T-cell (primary cell): ENCODE measurements at places on chromosomes 3 and 15.

DNA sequence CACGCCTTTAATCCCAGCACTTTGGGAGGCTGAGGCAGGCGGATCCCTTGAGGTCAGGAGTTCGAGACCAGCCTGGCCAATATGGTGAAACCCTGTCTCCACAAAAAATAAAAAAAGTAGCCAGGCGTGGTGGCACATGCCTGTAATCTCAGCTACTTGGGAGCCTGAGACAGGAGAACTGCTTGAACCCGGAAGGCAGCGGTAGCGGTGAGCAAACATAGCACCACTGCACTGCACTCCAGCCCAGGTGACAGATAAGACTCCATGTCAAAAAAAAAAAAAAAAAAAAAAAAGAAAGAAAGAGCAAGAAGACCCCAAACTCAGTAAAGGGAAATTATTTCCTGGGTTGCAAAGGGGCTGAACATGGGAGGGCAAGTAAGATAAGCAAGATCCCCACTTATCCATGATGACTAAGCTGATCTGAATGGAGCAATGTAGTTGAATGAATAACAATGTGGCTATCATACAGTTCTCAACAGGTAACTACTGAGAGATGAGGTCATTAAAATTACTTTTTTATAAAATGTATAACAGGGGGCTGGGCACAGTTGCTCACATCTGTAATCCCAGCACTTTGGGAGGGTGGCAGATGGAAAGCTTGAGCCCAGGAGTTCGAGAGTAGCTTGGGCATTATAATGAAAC lies 46.0 kb downstream of the RBM15B start:
- no peaks in the 10 kb centered on the region for H3K27me3 ChIP-seq
- no peak overlapping the region for H3K4me3 ChIP-seq
- no peak overlapping the region for H3K27ac ChIP-seq
- H3K36me3 ChIP-seq: peaks cover 49% of the 10 kb centered on the region
- DNase-seq: no peak

- H3K4me3 ChIP-seq: no peak overlapping the region
- H3K27ac ChIP-seq: no peak overlapping the region
- no peaks in the 10 kb centered on the region for H3K27me3 ChIP-seq
- H3K36me3 ChIP-seq: peaks cover 4% of the 10 kb centered on the region
- H3K4me1 ChIP-seq: peaks cover 3% of the 10 kb centered on the region
Measured at GRCh38 chr3:184002469-184002868, 15.2 kb downstream of the ABCC5 start.

DNA sequence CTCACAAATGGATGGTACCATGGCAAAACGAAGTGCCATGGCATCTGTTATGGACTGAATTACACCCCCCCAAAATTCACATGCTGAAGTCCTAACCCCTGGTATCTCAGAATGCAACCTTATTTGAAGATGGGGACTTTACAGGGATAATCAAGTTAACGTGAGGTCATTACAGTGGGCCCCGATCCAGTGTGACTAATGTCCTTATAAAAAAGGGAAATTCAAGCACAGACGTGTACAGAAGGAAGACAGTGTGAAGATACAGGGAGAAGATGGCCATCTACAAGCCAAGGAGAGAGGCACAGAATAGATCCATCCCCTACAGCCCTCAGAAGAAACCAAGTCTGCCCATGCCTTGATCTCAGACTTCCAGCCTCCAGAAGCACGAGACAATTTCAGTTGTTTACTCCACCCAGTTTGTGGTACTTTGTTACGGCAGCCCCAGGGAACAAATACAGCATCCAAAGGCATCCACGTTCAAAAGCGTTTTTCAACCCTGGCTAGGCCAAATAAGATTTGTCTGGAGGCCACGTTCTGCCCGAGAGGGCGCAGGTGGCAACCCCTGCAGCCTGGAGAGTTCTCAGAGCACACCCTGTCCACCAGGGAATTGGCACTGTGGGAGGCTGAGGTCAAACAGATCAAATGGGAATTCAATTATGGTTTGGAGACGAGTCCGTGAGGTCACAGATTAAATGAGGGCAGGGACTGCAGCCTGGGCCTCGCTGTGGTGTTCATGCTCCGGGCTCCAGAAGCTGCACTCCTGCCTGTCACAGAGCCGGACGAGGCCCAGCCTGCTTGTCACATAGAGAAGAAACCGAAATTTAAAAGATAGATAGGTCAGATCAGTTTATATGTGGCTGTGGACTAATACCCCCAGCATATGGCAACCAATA lies 494.8 kb downstream of the SHQ1 start:
- no peak overlapping the region for H3K27ac ChIP-seq
- H3K4me3 ChIP-seq: no peak overlapping the region
- no peaks in the 10 kb centered on the region for H3K36me3 ChIP-seq

- H3K27me3 ChIP-seq: peaks cover 33% of the 10 kb centered on the region
- H3K4me3 ChIP-seq: no peak overlapping the region
- DNase-seq: no peak
- peaks cover 2% of the 10 kb centered on the region for H3K4me1 ChIP-seq
Measured at GRCh38 chr3:10744098-10744465, 71.9 kb upstream of the SLC6A11 start.

DNA sequence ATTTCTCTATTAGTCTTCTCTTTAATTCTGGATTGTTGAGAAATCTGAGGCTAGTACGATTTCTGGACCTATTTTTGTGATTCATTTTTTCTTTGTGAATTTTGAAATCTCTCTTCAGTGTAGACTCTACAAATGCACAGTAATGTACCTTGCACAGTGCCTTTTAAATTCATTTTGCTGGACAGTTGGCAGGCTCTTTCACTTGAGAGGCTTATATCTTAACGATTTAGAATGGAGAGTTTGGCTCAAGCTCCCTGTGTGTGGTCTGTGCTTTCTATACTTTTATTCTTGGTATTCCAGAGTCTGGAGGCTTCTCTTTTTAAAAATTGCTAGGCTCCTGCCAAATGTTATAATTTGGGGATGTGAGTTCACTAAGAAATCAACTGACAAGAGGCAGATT lies 8.8 kb downstream of the CRYBG3 start:
- H3K4me1 ChIP-seq: no peaks in the 10 kb centered on the region
- no peak overlapping the region for H3K27ac ChIP-seq
- no peak overlapping the region for H3K4me3 ChIP-seq
- DNase-seq: no peak

DNA sequence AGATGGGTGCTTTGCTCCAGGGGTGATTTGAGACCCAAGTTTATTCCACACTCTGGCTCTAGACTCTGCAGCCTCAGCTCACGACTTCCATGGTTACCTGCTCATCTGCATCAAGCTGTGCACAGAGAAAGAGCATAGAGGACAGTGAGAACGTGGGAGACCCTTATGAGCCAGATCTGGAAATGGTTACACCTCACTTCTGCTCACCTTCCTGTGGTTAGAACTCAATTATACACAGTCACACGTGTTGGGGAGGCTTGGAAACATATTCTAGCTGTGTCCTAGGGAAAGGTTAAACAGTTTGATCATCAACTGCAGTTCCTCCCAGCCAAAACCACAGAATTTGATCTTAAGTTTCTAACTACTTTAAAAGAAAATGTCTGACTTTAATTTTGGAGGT lies 1.8 kb downstream of the FETUB start:
- no peak overlapping the region for H3K27ac ChIP-seq
- H3K4me3 ChIP-seq: no peak overlapping the region
- no peaks in the 10 kb centered on the region for H3K36me3 ChIP-seq
- no peaks in the 10 kb centered on the region for H3K4me1 ChIP-seq

GRCh38 chr3:65636326-65636725 lies 402.4 kb downstream of the MAGI1 start:
- no peak overlapping the region for H3K4me3 ChIP-seq
- H3K27ac ChIP-seq: no peak overlapping the region
- DNase-seq: no peak
- H3K4me1 ChIP-seq: no peaks in the 10 kb centered on the region

GRCh38 chr15:62858343-62858742 lies 184.2 kb upstream of the TPM1 start:
- H3K27ac ChIP-seq: no peak overlapping the region
- DNase-seq: no peak
- H3K4me3 ChIP-seq: no peak overlapping the region
- no peaks in the 10 kb centered on the region for H3K4me1 ChIP-seq
- no peaks in the 10 kb centered on the region for H3K36me3 ChIP-seq

DNA sequence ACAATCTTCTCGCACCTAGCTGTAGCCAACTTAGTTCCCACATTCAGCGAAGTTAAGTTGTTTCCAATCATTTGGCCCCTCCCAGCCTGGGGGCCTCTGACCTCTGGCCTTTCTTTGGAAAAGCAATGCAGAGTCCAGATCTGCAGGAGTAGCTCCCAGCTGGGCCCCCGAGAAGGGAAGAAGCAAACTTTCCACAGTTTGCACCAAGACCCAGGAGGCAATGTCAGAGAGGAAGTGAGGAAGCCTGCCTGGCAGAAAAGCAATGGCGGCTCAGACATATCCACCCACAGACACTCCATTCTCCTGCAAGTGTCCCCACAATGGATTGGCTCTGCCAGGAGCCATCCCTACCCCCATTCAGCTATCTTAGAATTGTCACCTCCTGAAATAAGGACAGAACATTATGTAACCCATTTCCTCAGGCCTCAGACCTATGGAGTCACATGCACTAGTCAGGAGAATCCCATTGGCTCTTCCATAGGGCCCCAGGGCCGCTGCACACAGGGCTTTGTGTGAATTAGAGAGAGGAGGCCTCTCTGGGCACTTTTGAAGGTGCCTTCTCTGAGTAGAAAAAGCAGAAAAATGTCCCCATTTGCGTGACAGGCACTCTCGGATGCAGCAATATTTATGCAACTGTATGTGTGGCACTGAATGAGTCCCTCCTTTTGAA lies 3.0 kb upstream of the BUB1B start:
- H3K27me3 ChIP-seq: no peaks in the 10 kb centered on the region
- no peak overlapping the region for H3K27ac ChIP-seq
- no peak for DNase-seq
- no peaks in the 10 kb centered on the region for H3K36me3 ChIP-seq

DNA sequence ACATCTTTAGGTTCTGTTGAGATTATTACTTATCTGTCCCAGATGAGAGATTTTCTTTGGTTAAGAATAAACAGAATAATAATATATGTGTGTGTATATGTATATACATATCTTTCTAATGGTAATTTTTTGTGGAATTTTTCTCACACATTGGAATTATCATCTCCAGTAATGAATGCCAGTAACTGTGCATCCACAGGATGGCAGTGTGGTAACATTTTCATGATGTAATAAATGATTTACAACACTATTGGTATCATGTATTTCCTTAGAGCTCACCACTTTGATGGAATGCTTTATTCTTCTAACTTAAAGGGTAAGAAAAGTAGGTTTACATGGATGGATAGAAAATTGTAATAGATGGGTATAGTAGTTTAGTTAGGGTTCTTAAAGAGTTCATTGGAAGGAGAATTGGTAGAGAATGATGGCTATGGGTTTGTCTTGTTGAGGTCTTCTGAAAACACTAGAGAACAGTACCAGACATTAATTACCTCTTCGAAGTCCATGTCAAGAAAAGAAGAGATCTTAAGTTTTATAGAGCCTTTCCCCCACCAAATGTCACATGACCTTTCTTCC lies 78.1 kb downstream of the STT3B start:
- H3K4me3 ChIP-seq: no peak overlapping the region
- DNase-seq: no peak
- no peaks in the 10 kb centered on the region for H3K4me1 ChIP-seq
- H3K27me3 ChIP-seq: no peaks in the 10 kb centered on the region
- H3K27ac ChIP-seq: no peak overlapping the region

- no peak for DNase-seq
- H3K36me3 ChIP-seq: peaks cover 3% of the 10 kb centered on the region
- H3K27ac ChIP-seq: no peak overlapping the region
- no peak overlapping the region for H3K4me3 ChIP-seq
- H3K4me1 ChIP-seq: peaks cover 10% of the 10 kb centered on the region
Measured at GRCh38 chr3:71244826-71245488, 338.6 kb downstream of the FOXP1 start.

DNA sequence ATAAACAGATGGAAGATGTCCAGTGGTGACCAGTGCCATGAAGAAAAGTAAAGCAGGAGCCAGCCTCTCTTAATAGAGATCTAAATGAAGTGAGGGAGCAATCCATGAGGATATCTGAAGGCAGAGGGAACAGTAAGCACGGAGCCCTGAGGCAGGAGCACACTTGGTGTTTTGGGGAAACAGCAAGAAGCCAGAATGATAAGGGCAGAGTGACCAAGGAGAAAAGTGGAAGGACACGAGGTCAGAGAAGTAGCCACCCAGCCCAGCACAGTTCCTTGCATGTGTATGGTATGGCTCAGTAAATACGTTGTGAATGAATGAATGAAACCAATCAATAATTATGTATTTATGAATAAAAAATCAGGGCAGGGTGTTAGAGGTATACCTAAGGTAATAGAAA lies 11.6 kb downstream of the KLHL18 start:
- peaks cover 14% of the 10 kb centered on the region for H3K4me1 ChIP-seq
- H3K27ac ChIP-seq: no peak overlapping the region
- no peak for DNase-seq

- no peak overlapping the region for H3K4me3 ChIP-seq
- no peaks in the 10 kb centered on the region for H3K27me3 ChIP-seq
- no peak for DNase-seq
- no peak overlapping the region for H3K27ac ChIP-seq
Measured at GRCh38 chr15:46242935-46243334, 608.1 kb downstream of the SQOR start.

GRCh38 chr3:132713977-132714727 lies 8.1 kb downstream of the NPHP3 start:
- no peaks in the 10 kb centered on the region for H3K4me1 ChIP-seq
- no peak overlapping the region for H3K4me3 ChIP-seq
- H3K36me3 ChIP-seq: peaks cover 35% of the 10 kb centered on the region
- DNase-seq: no peak
- H3K27ac ChIP-seq: no peak overlapping the region

GRCh38 chr3:63482341-63482740 lies 170.1 kb upstream of the SNTN start:
- no peak for DNase-seq
- no peak overlapping the region for H3K27ac ChIP-seq

- no peaks in the 10 kb centered on the region for H3K4me1 ChIP-seq
- H3K4me3 ChIP-seq: no peak overlapping the region
- H3K36me3 ChIP-seq: no peaks in the 10 kb centered on the region
- DNase-seq: no peak
- no peaks in the 10 kb centered on the region for H3K27me3 ChIP-seq
Measured at GRCh38 chr15:68655686-68656437, 77.1 kb downstream of the CORO2B start.

DNA sequence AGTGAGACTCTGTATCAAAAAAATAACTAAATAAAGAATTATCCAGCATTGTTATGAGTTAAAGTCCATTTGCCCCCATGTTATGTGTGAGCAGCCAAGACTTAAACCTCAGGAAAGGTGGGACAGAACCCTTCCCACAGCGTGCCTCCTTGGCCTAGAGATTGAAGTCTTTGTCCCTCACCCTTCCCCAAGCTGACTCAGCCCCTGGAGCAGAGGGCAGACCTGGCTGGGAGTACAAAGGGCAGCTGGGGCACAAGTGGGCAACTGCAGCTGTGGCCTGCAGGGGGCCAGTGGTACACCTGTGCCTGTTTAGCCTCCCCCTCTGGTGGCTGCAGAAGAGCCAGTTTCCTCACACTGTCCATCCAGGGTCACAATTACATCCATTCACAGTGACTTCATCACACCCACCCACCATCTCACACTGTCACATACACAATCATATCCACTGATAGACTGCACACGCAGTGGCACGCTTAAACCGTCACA lies 940 bp upstream of the ACY1 start:
- DNase-seq: no peak
- H3K27me3 ChIP-seq: no peaks in the 10 kb centered on the region
- peak overlapping the region; percentile 65 for H3K27ac ChIP-seq
- H3K4me3 ChIP-seq: peak overlapping the region; percentile 72

GRCh38 chr15:85751291-85752123 lies 43.2 kb downstream of the KLHL25 start:
- peaks cover 9% of the 10 kb centered on the region for H3K36me3 ChIP-seq
- no peak overlapping the region for H3K27ac ChIP-seq
- peak; percentile 9 for DNase-seq
- no peak overlapping the region for H3K4me3 ChIP-seq
- H3K27me3 ChIP-seq: no peaks in the 10 kb centered on the region
- peaks cover 3% of the 10 kb centered on the region for H3K4me1 ChIP-seq
